Amniotic stem cell (primary cell): ENCODE measurements at places on chromosomes 16 and 17.

- no peak for DNase-seq
Observed at GRCh38 chr17:50922107-50922506, 56.0 kb upstream of the TOB1 start.

DNA sequence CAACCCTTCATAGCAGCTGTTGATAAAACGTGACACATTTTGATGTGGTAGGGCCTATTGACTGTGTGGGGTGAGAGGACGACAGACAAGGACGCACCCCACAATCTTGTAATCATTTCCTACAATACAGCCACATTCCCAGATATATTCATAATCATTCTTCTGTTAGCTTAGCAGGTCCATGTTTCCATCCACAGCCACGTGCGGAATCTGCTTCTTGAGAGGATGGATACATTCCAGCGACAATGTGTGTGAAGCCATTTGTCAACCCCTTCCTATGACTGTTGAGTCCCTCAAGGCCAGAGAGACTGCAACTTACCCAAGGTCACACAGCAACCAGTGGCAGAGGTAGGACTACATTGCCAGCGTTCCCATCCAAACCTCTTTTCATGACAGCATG lies 8.7 kb upstream of the COPS3 start:
- no peak for DNase-seq

DNA sequence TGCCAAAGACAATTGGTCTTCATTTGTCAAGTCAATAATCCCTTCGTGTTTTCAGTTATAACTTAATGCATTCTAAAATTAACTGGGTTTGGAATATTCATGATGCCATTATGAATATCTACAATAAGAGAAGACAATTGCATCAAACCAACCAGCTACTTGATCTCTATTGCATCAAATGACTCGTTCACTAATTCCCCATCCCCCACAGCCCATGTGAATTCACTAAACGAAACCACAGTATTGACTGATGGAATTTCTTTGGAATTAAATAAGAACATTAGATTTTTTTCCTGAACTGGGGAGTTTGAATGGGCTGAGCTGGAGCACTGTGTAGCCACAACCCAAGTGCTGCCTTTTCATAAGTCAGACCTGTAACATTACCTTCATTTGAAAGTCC lies 65.3 kb downstream of the HS3ST3B1 start:
- no peak for DNase-seq

- no peak for DNase-seq
Observed at GRCh38 chr16:11161974-11162373, 94.0 kb downstream of the SOCS1 start.

- DNase-seq, result no peak
Observed at GRCh38 chr16:26212599-26212998, 520.8 kb downstream of the HS3ST4 start.

DNA sequence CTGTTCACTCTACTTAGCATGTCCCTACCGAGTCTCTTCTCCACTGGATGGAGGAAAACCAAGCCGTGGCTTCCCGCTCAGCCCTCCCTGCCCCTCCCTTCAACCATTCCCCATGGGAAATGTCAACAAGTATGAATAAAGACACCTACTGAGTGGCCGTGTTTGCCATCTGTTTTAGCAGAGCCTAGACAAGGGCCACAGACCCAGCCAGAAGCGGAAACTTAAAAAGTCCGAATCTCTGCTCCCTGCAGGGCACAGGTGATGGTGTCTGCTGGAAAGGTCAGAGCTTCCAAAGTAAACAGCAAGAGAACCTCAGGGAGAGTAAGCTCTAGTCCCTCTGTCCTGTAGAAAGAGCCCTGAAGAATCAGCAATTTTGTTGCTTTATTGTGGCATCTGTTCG lies 2.8 kb upstream of the LPCAT2 start:
- no peak for DNase-seq

- DNase-seq, result no peak
Observed at GRCh38 chr17:15431766-15432165, 35.7 kb downstream of the CDRT4 start.

GRCh38 chr16:51306116-51306515 lies 155.0 kb upstream of the SALL1 start:
- DNase-seq, result no peak

GRCh38 chr16:75288596-75289120 lies 37.2 kb upstream of the BCAR1 start:
- no peak for DNase-seq

DNA sequence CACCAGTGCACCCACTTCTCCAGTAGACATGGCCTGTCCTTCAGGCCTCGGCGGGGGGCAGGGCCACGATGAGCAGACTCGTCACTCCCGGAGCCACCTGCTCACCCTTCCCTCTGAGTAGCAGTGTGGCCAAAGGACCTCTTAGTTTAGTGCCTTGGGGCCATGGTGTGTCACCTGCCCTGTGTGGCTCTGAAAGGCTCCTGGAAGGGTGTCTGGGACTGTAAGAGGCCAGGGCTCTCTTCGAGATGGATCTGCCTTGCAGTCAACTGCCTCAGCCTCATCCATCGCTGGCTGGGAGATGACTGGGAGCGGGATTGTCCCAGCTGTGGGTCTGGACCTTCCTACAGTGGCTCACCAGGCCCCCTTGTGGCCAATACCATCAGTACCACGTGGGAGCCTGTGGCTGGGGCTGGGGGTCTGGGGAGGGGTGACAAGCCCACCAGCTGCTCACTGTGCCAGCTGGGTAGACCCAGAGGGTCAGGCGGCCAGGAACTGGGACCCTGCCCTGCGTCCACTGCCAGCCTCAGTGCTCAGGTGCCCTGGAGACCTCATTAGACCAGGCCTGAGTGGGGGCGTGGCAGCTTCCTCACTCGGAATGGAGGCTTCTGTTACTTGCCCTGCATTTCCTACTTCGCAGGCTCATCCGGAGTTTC lies 133.4 kb downstream of the OR1D5 start:
- DNase-seq, result no peak

GRCh38 chr16:24381470-24382118 lies 125.5 kb downstream of the CACNG3 start:
- DNase-seq, result no peak

DNA sequence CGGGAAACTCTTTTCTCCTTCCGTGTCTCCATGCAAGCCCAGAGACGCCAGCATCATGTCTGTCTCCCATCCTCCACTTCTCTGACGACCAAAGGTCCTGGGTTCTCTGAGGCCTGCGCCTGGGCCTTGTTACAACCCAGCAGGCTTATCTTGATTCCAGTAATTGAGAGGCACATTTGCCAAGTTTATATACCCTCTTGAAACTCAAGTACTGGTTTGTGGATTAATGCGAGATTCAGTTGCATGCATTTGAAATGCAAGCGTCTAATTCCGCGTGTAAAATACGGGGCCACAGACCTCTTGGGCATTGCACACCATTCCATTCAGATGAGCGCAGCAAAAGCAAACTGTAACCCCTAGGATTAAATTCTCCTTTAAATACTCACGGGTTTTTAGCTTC lies 28.7 kb upstream of the CRISPLD2 start:
- no peak for DNase-seq
